ENCODE measurements at places on chromosomes 16 and 17.

DNA sequence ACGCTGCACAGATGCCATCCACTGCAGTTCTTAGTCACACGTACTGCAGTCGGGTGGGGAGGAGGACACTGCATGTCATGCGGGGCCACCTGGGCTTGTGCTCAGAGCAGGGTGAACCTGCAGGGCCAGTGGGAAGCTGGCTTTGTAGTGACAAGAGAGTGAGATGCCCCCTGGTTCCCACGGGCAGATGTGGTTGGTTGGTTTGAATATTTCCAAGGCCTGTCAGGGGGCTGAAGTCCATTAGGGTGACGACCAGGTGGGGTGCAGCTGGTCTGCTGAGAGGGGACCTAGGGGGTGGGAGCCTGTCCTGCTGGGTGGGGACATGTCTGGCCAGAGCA lies 14.3 kb downstream of the ZNF213 start:
- no peak for DNase-seq

DNA sequence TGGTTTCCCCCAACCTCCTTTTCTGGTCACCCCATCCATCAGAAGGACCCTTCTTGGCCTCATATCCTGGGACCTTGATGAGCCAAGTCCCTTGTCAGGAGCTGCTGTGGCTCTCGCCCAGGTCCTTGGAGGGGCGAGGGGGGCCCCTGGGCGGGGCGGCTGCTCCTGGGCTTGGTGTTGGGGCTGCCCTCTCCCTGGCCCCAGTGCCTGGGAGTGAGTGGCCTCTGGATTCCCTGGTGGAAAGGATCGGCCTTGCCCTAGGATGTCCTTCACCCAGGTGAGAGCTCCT lies 6.2 kb upstream of the NOTUM start:
- no peak for DNase-seq

- DNase-seq: peak; percentile 75
Measured at GRCh38 chr17:46979147-46979863, at the start of gene RPRML. RPRML (minus strand) TSS chr17:46979253; CDS start chr17:46979007, 246 bp downstream.

DNA sequence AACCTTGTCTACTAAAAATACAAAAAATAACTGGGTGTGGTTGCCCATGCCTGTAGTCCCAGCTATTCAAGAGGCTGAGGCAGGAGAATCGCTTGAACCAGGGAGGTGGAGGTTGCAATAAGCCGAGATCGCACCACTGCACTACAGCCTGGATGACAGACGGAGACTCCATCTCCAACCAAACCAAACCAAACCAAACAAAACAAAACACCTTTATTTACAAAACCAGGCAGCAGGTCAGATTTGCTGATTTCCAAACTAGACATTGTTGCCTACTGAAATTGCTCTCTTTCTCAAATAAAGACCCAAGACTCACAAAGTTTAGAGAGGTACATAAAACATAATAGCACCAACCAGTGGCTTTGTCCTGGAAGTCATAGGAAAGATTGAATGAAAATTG lies 5.7 kb upstream of the TMEM238L start:
- DNase-seq: no peak

GRCh38 chr16:50213939-50214519 lies 52.3 kb upstream of the ADCY7 start:
- no peak for DNase-seq

DNA sequence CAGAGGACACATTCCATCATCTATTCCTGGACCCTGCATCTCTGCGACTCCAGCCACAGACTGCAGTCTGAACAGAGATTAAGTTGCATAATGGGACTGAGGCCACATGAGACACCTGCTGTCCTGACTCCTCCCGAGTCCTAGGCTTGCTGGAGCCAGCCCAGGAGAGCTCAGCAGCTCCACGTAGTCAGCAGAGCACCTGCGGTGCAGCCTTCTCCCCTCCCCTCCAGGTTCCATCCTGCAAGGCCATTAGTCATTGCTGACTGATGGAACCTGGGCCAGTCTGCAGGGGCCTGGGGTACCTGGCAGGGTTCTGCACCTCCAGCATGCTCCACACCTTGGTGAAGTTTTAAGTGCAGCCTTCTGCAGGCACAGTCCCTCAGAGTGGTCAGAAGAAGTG lies 76.7 kb downstream of the PLD6 start:
- DNase-seq: no peak

DNA sequence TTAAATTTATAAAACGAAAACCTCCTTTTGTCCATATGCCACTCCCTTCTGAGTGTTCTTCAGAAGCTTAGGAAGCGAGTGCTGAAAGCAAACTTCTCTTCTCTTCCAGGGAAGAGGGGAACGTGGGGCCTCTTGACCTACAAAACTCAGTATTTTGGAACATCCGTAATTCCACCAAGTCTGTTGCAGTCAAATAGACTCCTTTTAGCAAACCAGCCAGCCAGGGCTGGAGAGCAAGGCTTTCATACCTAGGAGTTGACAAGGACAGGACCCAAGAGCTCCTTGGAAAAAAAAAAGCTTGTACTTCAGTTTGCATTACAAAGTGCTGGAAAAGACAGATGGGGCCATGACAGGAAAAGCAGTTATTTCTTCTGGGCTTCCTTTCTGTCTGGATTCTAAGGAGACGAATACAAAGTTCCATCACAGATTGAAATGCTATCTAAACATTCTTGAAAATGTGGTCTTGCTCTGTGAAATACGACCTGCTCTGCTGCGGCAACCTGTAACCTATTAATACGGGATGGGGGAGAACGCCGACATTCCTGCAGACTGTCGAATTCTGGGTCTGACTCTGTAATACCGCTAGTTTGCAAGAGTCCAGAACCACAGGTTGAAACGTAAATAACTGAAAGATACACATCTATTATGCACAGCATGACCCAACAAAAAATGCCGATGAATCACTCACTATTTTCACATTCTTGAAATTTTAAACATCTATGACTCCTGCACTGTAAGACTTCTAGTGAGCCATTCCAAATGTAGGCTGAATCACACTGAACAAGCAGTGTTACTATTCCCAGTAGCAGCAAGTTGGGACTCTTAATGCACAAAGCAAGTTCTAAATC lies 20.6 kb downstream of the VPS53 start:
- no peak for DNase-seq

DNA sequence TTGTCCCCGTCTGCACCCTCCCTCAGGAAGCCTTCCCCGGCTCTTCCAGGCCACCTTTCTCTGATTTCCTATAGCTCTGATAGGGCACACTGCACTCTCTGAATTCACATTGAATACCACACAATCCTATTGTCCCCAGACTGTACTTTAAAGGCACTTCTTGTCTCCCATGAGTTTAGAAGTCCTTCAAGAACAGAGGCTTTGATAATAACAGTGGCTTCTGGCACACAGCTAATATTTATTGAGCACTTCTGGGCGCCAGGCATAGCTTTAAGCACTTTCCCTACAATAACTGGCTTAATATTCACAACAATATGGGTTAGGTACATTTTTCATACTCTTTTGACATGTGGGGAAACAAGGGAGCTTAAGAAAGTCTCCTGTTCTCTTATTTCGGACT lies 169.7 kb upstream of the IRX6 start:
- no peak for DNase-seq

- DNase-seq: no peak
Measured at GRCh38 chr16:81693041-81693743, 85.9 kb upstream of the PLCG2 start.

DNA sequence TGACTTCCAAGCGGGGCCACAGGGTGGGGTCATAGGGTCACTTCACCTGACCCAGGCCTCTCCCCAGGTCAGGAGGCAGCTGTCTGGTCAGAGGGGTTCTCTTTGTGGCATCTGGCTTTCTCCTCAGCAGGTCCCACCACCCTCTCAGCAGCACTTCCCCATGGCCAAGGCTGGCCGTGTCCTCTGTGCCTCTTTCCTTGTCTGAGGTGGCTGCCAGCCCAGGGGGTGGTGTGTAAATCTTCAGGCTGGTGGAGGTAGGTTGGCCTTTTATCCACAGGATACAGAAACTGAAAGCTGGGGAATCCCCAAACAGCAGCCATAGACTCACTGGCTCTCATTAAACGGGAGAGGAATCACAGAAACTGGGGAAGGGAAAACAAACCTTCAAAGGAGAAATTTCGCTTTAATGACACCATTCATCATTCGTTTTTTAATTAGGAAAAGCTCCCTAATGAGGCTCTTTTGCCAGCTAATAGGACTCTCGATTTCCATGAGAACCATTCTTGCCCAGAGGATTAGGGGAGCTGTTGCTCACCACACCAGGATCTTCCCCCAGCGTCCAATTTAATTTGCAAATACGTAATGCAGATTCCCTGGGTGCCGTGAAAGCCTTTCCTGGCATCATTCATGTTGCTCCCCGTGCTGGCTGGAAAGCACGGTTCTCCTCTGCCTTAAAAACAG lies 18.0 kb downstream of the C17orf75 start:
- no peak for DNase-seq

DNA sequence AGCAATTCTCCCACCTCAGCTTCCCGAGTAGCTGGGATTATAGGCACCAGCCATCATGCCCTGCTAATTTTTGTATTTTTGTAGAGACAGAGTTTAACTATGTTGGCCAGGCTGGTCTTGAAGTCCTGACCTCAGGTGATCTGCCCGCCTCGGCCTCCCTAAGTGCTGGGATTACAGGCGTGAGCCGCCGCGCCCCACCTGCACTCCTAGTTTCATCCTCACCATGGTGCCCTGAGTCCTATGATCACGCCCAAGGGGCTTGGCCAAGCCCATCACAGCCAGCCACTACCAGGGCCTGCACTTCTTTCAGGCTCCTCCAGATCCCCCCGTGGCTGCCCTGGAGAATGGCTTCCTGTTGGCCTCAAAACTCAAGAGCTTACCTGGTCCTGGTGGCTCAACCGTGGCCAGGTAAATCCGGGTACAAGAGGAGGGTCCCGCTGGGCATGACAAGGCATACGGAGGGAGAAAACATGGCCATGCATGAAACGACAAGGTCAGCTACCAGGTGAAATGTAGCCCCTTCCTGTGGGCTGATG lies 20.4 kb upstream of the TFAP4 start:
- no peak for DNase-seq

GRCh38 chr16:74774223-74775139 lies at the start of gene FA2H:
FA2H (minus strand) TSS chr16:74774820; CDS start chr16:74774755, 65 bp downstream.
- peak; percentile 79 for DNase-seq

- DNase-seq: no peak
Measured at GRCh38 chr17:83126275-83126811, 46.9 kb downstream of the METRNL start.

DNA sequence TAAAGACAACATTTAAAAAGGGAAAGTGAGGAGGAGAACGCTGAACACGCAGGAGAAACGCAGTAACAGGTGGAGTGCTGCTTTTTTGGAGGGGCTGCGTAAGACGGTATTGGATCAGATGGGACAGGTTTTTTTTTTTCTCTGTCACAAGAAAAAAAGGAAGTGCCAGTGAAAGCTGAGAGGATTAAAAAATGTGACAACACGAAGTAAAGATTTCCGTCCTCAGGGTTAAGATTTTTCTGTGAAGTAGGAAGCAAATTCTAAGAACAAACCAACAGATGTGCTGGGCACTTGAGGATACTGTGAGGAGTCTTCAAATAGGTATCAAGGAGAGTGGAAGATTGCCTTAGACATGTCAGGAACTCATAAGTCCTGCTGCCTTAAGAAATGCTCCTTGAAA lies 5.8 kb upstream of the ABCA9 start:
- DNase-seq: no peak

DNA sequence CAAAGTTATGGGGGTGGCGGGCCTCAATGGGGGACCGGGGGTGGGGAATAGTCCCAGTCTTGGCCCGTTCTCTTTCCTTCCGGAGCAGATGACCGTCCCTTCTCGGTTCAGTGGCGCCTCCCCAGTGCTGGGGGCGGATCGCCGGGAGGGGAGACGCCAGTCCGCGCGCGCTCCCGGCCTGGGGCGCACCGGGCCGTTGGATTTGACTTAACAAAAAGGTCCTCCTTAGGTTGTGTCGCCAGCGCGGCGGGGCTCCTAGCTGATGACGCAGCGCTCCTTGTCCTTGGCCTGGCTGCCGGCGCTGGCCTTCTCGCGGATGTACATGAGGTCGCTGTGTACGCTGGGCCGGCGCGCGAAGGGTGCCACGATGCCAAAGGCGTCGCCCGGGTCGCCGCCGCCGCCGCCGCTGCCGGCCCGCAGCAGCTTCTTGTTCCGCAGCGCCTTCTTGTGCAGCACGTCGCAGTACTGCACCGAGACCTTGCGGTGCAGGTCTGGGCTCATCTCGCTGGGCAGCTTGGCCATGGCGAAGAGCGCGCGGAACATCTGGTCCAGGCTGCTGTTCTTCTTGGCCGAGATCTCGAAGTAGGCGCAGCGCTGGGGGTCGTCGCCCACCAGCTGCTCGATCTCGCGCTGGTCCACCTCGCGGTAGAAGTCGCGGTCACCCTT lies 1.2 kb downstream of the RASD1 start:
- DNase-seq: peak; percentile 67

DNA sequence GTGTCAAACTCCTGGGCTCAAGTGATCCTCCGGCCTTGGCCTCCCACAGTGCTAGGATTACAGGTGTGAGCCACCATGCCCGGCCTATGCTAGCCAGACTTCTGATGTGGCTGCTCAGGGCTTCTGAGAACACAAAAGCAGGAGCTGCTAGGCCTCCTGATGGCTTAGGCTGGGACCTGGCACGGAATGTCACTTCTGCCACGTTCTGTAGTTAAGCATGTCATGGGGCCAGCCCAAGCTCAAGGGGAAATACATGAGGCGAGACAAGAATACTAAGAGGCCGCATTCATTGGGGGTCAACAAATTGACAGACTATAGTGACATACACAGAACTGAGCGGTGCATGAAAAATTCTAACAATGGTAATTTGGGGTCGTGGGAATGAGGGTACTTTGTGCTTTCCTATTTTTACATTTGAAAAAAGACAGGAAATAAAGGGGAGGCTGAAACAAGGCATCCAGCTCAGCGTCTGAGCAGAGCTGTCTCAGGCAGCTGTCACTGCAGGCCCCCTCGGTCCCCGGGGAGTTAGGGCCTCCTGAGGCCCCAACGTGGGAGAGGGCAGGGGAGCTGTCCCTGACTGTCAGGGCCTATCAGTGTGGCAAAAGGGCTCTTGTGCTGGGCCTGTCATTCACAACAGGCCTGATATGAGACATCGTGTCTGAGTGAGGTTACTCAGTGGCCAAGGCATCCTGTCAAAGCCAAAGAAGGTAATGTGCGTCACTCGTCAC lies 26.4 kb downstream of the CFAP20 start:
- DNase-seq: no peak
